ENCODE measurements at places on chromosomes 6 and 20. TPM values are rescaled to one million over a fixed set of nuclear protein-coding genes. Genes with fewer than 3 reads are reported as not detected.
A peak's percentile ranks its signal among the peaks of the same experiment; 100 is the strongest.

GRCh38 chr20:37907677-37908401 lies 4.9 kb downstream of the VSTM2L start:
- DNase-seq = peak; percentile 99
- H3K4me1 ChIP-seq = peaks cover 15% of the 10 kb centered on the region
- H3K4me3 ChIP-seq = peak overlapping the region; percentile 37
- peaks cover 35% of the 10 kb centered on the region for H3K27me3 ChIP-seq

GRCh38 chr6:165245701-165246100 lies 63.7 kb downstream of the C6orf118 start:
- H3K27me3 ChIP-seq = no peaks in the 10 kb centered on the region
- H3K27ac ChIP-seq = no peak overlapping the region
- H3K4me3 ChIP-seq = no peak overlapping the region
- no peaks in the 10 kb centered on the region for H3K36me3 ChIP-seq

- H3K36me3 ChIP-seq = peaks cover 58% of the 10 kb centered on the region
- DNase-seq = no peak
- H3K4me3 ChIP-seq = no peak overlapping the region
- H3K4me1 ChIP-seq = peaks cover 15% of the 10 kb centered on the region
Observed at GRCh38 chr20:38534756-38535155, 46.2 kb upstream of the ADIG start.

GRCh38 chr6:39086294-39086693 lies 28.7 kb downstream of the SAYSD1 start:
- peaks cover 4% of the 10 kb centered on the region for H3K27me3 ChIP-seq
- H3K27ac ChIP-seq = no peak overlapping the region
- DNase-seq = peak; percentile 29
- no peaks in the 10 kb centered on the region for H3K4me1 ChIP-seq

- no peaks in the 10 kb centered on the region for H3K27me3 ChIP-seq
- H3K4me3 ChIP-seq = no peak overlapping the region
- H3K4me1 ChIP-seq = no peaks in the 10 kb centered on the region
- no peak overlapping the region for H3K27ac ChIP-seq
- DNase-seq = no peak
Observed at GRCh38 chr6:153150752-153151440, 19.8 kb upstream of the RGS17 start.

- H3K27ac ChIP-seq = no peak overlapping the region
- no peak for DNase-seq
- no peaks in the 10 kb centered on the region for H3K36me3 ChIP-seq
- no peaks in the 10 kb centered on the region for H3K27me3 ChIP-seq
- H3K4me3 ChIP-seq = no peak overlapping the region
Observed at GRCh38 chr20:32964575-32964974, 39.7 kb downstream of the SUN5 start.

- H3K27ac ChIP-seq = no peak overlapping the region
- no peaks in the 10 kb centered on the region for H3K36me3 ChIP-seq
- H3K4me1 ChIP-seq = peaks cover 10% of the 10 kb centered on the region
- DNase-seq = peak; percentile 74
Observed at GRCh38 chr20:61879303-61879620, 186.4 kb downstream of the TAF4 start.

The KCNB1 gene
- total RNA-seq = under 0.01 TPM

The ZSCAN26 gene
- total RNA-seq = 22.4 TPM

The SLC4A11 gene
- total RNA-seq = under 0.01 TPM

The SLC22A23 gene
- total RNA-seq = 16.2 TPM
